BJ (cell line): ENCODE measurements at places on chromosomes 5 and 9.

DNA sequence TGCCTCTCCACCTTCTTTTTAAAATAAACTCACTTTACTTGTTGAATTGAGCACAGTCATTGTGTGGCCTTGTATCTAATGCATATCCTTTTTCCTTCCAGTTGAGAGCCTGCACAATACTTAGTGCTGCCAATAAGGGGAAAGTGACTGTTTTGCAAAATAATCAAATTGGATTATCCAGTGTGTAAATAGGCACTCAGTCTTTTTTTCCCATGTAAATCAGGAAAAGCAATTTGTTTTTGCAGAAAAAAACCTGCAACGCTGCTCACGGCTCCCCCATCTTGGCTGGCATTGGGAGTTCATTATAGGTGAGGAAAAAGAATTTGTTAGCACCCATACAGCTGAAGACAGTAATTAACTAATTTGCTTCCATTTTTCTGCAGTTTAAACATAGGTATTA is 299.9 kb downstream of the CSNK1G3 start:
- no peak for DNase-seq

- no peak for DNase-seq
These were observed 39.3 kb upstream of the ORM1 start for GRCh38 chr9:114283551-114284111.

DNA sequence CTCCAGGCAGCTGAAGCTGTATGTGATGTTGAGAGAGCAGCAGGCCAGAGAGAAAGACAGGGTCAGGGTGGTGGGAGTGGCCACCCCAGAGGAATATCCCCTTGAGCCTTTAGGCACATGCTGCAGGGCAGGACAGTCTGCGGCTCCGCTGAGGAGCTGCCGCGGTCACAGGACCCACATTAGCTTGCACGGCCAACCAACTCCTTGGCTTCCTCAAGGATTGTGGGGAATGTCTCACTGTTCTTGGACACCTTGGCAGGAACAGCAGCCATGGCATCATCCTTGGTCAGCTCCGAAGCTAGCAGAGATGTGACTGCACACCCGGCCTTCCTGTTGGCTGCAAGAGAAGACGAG is 27.8 kb downstream of the PCDHGC5 start:
- no peak for DNase-seq

- no peak for DNase-seq
These were observed 317.7 kb downstream of the PDE4D start for GRCh38 chr5:59575648-59576445.

GRCh38 chr9:22146604-22147003 is 137.5 kb upstream of the CDKN2B start:
- no peak for DNase-seq

- DNase-seq: no peak
These were observed 536.5 kb upstream of the ACO1 start for GRCh38 chr9:31847963-31848362.

- no peak for DNase-seq
These were observed 327.2 kb downstream of the ZSWIM6 start for GRCh38 chr5:61659221-61659696.

- DNase-seq: no peak
These were observed 107.1 kb downstream of the CTNND2 start for GRCh38 chr5:11797132-11797531.

DNA sequence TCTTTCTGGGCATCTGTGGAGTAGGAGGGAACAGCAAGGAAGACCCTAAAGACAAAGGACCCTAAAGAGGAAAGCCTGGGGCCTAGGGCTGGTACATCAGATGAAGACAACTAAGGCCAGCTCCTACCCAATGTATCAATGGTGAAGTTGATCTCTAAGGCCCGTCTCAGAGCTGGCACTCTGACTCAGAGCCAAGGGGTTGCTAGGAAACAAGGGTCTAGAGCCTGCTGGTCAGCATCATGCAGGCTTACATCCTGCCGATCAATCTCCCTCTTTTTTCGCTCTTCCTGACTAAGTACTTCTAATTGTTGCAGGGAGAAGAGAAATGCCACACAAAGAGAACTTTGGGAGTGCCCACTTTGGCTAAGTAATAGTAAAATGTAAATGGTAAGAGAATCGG is 26.2 kb downstream of the TRIM32 start:
- DNase-seq: no peak

- no peak for DNase-seq
These were observed 22.7 kb downstream of the COL27A1 start for GRCh38 chr9:114178076-114178475.

GRCh38 chr5:14261856-14262611 is 118.9 kb downstream of the TRIO start:
- DNase-seq: no peak

DNA sequence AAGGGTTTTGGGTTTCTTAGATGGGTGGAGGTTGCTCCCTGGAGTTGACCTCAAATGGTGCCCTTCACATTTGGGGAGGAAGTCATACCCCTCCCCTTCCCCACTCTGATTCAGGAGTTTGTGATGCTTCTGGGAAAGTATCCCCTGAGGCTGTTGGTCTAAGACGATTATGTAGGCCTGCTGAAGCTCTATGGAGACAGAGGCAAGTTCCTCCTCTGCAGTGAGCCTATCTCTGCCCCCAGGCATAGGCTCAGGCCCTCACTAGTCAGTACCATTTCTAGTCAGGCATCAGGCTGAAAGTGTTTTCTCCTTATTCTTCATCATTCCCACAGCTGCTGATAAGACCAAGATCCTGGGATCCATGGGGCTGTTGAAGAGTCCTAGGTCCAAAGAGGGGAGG is 271.6 kb upstream of the NUDT12 start:
- DNase-seq: no peak

- no peak for DNase-seq
These were observed 27.2 kb downstream of the CCDC69 start for GRCh38 chr5:151196556-151197290.

- no peak for DNase-seq
These were observed 104.5 kb upstream of the NUDT12 start for GRCh38 chr5:103667068-103667467.

GRCh38 chr9:101635473-101635872 is 40.7 kb upstream of the PPP3R2 start:
- no peak for DNase-seq
